Body of pancreas (tissue), 4 donors: ENCODE measurements at places on chromosomes 7 and 10.

DNA sequence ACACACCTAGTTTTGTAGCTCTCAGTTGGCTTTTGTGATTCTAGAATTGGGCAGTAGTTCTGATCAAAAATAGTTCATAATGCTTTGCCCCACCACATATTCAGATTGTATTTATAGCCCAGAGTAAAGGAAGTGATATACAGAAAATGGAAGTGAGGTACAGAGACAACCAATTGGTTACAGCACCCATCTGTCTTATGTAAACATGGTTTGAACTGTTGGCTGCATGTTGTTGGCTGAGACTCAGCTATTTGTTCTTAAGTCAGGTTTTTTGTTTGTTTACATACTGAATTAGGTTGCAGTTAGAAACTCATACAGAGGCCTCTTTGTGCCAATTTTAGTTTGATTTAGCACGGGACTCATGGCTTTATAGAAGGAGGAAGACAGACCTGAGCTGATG, 158.9 kb upstream of the GPR26 start:
- no peaks in the 10 kb centered on the region for H3K27me3 ChIP-seq
- no peak overlapping the region for H3K4me3 ChIP-seq
- no peak for DNase-seq
- H3K27ac ChIP-seq, result no peak overlapping the region
- H3K36me3 ChIP-seq, result no peaks in the 10 kb centered on the region
- no peaks in the 10 kb centered on the region for H3K4me1 ChIP-seq

- DNase-seq, result no peak
- H3K4me1 ChIP-seq, result no peaks in the 10 kb centered on the region
- H3K27me3 ChIP-seq, result no peaks in the 10 kb centered on the region
- no peaks in the 10 kb centered on the region for H3K36me3 ChIP-seq
- H3K27ac ChIP-seq, result no peak overlapping the region
- H3K4me3 ChIP-seq, result no peak overlapping the region
Observed at GRCh38 chr7:117190746-117191435, 132.0 kb downstream of the WNT2 start.

DNA sequence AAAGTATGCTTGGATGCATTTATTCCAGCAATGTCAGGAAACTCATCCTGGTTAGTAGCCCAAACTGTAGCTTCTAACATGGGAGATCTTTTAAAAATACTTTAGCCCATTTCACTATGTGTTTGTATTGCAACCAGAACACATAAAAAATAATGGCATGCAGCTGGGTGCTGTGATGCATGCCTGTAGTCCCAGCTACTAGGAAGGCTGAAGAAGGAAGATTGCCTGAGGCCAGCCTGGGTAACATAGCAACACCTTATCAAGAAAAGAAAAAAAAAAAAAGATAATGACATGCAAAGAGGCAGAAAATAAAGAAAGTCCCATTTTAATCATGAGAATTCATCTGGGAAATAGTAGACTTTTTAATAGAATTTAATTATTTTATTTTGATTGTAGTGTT, 517.0 kb upstream of the TEX47 start:
- H3K36me3 ChIP-seq, result no peaks in the 10 kb centered on the region
- no peak overlapping the region for H3K27ac ChIP-seq
- DNase-seq, result no peak
- H3K4me3 ChIP-seq, result no peak overlapping the region
- no peaks in the 10 kb centered on the region for H3K27me3 ChIP-seq
- H3K4me1 ChIP-seq, result peaks cover 9% of the 10 kb centered on the region

DNA sequence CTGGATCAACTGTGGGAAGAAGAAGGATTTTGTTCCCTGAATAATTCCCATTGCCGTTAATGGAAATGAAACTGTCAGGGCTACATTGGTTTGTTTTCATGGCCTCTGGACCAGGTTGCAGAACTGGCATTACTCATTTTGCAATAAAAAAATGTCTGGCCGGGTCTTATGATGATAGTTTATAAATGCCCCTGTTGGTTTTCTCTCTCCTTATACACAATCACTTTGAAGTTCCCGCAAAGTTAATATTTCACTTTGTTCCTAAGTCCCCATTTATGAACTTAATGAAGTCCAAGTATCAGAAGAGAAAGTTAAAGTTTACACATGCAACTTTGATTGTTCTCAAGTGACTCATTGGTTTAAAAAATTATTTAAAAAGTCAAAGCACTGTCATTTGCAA, 150.7 kb upstream of the PRR15 start:
- peak; percentile 40 for DNase-seq
- no peaks in the 10 kb centered on the region for H3K36me3 ChIP-seq
- H3K27me3 ChIP-seq, result no peaks in the 10 kb centered on the region
- peak overlapping the region; percentile 29 for H3K27ac ChIP-seq
